Fibroblast of the conjunctiva (primary cell): ENCODE measurements at places on chromosomes 12 and 14.

GRCh38 chr12:123744836-123745235 lies 17.3 kb upstream of the DNAH10 start:
- DNase-seq: no peak

GRCh38 chr14:98633380-98633779 lies 638.6 kb downstream of the BCL11B start:
- no peak for DNase-seq

DNA sequence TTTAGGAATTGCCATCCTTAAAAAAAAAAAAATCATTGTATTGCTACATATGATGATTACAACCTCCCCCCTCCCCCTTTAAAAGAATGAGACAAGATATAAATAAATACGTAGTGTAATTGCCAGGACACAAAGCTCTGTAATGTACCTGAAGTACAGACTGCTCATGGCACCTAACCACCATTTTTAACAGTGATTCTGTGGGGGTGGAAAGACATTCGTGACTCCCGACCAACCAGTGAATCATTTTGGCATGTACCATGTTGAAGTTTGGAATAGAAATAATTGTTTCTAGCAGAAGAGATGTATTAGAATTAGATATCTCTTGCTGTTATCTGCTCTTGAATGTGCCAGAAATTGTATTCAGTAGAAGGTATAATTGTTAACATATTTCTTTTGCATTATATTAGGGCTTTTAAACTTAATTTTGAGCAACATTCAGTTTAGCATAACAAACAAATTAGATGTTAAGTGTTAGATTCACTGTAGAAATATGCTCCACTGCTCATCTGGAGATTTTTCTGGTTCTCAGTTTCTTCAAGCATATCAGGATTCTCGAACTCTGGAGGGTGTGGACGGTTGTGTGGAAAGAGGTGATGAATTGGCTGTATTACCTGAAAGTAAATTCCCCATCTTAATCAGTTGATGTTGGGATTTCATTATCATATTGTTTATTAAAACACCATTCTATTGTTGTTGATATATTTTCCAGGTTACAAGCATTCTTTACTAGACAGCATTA lies 31.1 kb downstream of the FRS2 start:
- DNase-seq: no peak

DNA sequence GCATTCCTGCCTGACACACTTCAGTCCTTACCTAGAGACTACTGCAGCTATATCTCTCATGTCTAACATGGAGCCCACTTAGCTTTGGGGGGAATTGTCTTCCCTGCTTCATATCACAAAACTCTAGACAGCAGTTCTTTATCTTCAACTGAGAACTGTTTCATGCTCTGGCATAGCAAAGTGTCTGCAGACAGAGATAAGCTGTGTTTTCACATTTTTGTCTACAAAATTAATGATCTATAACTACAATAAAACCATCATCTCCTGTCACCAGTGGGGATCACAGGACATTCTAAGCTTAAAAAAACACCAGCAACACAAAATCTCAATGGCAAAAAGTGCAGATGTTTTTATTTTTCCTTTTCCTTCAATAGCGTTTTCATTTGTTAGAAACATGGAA lies 137.1 kb upstream of the VRK1 start:
- no peak for DNase-seq

DNA sequence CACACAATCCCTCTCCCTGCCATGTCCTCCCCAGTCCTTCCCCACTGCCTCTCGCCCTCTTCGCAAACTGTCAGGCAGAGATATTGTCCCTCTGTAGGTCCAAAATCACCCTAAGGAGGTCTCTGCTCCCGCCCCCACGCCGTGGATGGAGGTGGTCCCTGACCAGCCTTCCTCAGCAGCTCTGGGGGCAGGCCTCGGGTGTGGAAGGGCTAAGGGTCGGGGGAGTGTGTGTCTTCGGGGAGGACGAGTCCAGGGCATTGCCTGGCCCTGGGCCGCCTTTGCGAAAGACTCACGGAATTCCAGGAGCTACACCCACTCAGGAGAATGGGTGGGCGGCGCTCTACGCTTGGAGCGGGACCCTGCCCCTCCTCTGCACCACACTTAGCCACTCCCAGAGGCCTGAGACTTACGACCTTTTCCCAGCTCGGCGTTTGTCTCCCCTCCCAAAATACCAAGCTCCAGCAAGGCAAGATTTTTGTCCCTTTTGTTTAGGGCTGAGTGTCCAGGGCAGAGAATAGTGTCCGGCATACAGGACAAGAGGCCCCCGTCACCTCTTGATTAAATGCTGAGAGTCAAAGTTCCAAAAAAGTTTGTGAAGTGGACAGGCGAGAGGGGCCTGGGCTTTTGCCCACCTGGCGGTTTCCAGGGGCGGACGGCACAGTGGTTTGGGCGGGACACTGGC lies 881 bp downstream of the PYGL start:
- DNase-seq: no peak

DNA sequence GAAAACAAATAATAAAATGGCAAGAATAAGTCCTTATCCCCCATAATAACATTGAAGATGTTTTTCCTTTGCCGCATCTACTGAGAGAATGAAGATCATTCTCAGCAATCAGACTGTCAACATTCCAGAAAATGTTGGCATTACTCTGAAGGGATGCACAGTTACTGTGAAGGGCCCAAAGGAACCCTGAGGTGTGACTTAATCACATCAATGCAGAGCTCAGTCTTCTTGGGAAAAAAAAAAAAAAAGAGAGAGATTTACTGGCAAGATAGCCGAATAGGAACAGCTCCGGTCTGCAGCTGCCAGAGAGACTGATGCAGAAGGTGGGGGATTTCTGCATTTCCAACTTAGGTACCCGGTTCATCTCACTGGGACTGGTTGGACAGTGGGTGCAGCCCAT lies 41.3 kb upstream of the OR6J1 start:
- no peak for DNase-seq

GRCh38 chr14:96849733-96850132 lies 52.6 kb downstream of the VRK1 start:
- no peak for DNase-seq

- no peak for DNase-seq
Observed at GRCh38 chr12:51970904-51971646, 19.6 kb downstream of the ACVR1B start.

- no peak for DNase-seq
Observed at GRCh38 chr12:2111826-2112225, 59.0 kb downstream of the CACNA1C start.

GRCh38 chr14:36069535-36069900 lies 107.0 kb downstream of the PTCSC3 start:
- DNase-seq: peak; percentile 23

- DNase-seq: no peak
Observed at GRCh38 chr12:57849035-57849434, 2.5 kb upstream of the CTDSP2 start.

DNA sequence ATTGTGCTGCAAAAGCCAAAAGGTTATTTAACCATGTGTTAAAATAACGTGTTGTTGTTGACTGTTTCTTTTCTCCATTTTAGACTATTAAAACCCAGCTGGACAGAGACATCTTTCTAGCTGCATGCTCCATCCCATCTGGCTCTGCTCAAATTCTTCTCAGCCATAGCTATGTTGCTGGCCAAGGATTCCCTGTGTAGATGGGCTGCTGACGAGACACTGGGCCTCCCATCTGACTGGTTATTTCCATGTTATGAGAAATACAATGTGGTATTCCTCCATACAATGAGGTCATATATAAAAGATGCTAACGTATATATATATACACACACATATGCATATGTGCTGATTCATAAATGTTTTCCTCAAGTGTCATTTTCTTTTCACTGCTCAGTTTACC lies 30.1 kb downstream of the MED13L start:
- no peak for DNase-seq

- DNase-seq: no peak
Observed at GRCh38 chr14:41409806-41410205, 196.9 kb upstream of the LRFN5 start.

DNA sequence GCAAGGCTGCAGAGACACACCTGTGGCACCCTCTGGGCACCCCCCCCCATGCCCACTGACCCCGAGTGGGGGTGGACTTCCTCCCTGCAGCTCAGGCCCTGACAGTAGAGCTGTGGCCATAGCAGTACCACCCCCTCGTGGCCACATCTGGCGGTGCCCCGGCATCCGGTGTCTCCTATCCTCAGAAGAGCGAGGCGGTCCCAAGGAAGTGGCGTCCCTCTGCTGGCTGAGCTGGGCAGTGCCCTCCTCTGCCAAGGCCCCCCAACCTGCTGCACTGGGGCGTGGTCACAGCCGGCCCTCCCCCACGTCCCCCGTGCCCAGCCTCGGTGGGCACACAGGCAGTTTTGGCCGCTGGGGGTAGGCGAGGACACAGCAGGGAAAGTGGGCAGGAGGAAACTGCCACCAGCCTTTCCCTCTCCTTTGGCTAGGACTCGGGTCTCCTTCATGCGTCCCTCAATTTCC lies 6.0 kb upstream of the SLC6A12 start:
- no peak for DNase-seq

GRCh38 chr12:47803191-47803875 lies 16.4 kb downstream of the HDAC7 start:
- no peak for DNase-seq
